ENCODE measurements at places on chromosomes 13 and 19.

- DNase-seq: no peak
Observed at GRCh38 chr19:46411925-46412649, 1.3 kb downstream of the CCDC8 start.

DNA sequence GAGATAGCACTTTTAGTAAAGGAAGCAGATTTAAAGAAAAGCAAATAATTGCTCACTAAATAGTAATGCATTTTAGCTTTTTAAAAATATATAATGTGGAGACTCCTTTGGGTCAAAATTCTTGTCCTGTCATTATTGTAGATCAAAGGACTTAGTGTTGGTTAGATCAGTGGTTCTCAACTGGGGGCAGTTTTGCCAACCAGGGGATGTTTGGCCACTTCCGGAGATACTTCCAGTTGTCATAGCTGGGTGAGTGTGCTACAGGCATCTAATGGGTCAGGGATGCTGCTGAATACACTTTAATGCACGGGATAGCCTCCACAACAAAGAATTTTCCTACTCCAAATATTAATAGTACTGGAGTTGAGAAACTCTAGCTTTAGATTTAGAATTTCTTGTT, 126.8 kb downstream of the LMO7 start:
- no peak for DNase-seq

- DNase-seq: no peak
Observed at GRCh38 chr19:46035986-46036743, 4.6 kb downstream of the IGFL4 start.

DNA sequence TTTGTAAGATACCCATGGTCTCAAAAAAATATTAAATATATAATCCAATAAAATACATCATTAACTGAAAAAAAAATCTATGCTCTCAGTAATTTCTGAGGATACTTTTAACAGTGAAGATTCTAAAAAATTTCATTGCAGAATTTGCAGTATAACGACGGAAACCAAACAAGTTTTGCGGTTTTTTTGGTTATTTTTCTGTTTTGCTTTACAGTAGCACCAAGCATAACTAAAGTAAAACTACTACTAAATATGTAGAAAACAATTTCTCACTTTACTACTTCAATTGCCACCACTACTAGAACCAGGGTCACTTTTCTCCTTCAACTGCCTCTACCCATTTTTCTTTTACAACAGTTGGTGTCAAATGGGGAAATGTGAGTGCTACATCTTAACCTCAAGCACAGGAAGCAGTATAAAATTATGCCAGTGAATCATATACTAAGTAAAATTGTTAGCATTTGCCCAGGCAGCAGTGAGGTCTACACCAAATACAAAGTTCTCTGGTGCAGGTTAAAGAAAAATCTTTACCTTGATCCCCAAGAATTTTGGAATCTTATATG, 24.1 kb downstream of the MICU2 start:
- no peak for DNase-seq

DNA sequence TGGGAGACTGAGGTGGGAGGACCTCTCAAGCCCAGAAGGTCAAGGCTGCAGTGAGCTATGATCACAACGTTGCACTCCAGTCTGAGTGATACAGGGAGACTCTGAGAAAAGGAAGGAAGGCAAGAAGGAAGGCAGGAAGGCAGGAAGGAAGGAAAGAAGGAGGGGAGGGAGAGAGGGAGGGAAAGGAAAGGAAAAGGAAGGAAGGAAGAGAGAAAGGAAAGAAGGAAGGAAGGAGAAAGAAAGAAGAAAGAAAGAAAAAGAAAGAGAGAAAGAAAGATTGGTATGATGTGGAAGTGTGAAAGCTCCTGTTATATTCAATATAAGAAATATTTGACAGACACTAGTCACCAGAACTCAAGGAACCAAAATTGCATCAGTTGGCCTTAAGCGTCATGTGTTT, 32.5 kb upstream of the CEBPG start:
- DNase-seq: no peak

- no peak for DNase-seq
Observed at GRCh38 chr13:25616674-25617073, 244.9 kb downstream of the ATP8A2 start.

DNA sequence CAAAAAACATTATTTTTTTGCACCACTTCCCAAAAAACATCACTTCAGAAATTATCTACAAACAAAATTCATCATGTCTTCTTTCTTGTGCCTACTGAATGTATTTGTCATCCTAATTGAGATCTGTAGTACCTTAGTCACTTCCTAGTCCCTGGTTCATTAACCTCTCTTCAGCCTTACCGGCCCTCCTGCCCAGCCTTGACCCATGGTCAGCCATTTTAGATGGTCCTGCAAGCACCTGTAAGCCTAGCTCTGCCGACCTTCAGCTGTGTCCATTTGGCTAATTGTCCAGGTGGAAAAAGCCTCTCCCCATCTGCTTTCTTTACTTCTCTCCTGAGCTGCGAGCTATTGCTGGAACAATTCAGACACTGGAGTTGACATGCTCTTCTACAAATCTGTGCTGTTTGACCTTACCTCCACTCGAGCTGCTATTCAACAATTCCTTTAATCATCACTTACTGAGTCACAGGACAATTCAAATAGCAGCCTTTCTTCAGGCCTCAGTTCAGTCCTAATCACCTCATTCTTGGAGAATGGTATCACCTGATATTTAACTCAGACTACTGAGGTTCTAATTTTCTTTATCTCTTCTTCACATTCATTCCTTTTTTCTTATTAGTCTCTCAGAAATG, 882.5 kb downstream of the PCDH9 start:
- DNase-seq: no peak

- DNase-seq: no peak
Observed at GRCh38 chr13:72875233-72875632, 93.3 kb downstream of the PIBF1 start.

- no peak for DNase-seq
Observed at GRCh38 chr19:32928806-32929205, 43.0 kb downstream of the CEP89 start.

DNA sequence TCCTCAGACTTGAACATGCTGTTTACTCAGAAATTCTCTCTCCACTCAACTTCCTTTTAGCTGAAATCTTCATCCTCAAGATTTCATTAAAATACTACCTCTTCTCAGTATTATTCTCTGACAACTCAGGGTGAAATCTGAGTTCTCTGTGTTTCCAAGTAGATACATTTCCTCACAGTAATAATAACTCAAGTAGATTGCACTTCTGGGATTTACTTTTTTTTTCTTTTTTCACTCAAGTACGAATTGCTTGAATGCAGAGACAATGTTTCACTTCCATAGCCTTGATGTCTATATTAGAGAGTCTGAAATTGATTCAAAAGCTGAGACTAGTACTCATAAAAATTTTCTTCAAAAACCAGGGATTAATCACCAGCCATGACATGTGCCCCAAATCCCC, 166.4 kb downstream of the SLITRK5 start:
- no peak for DNase-seq

DNA sequence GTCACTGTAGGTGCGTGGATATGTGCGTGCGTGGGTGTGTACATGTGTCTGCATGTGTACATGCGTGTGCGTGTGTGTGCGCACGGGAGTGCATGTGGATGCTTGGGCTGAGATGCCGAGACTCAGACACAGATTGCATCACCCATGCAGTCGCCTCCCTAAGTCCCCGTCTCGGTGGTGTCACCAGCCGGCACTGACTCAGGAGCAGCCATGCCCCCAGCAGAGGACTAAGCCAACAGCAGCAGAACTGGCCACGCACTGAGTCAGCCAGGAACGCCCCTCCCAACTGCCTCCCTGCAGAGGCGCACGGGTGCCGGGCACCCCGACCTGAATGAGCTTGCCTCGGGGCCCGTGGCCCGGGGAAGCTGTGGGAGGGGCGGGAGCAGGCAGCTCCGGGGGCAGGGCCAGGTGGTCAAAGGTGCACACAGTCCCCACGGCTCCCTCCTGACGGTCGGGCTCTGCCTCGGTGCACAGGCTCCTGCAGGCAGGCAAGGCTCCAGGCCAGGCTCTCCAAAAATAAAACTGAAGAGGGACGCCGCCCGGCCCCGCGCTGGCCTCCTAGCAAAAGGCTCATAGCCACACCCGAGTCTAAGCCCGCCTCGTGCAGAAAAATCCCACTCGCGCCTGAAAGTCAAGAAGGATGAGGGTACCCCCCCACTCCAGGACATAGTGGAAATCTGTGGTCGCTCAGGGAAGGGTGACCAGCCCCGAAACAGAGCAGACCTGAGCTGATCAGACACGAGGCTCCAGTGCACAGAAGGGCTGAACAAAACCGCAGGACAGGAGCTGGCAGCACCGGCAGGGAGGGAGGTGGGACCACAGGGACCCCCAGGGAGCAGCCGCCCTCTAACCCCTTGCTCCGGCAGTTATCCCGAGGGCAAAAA, 49.2 kb downstream of the GADD45B start:
- DNase-seq: no peak

All from NCI-H2107 (cell line).